Gastrocnemius medialis (tissue), 4 donors: ENCODE measurements at places on chromosomes 6 and 20.

DNA sequence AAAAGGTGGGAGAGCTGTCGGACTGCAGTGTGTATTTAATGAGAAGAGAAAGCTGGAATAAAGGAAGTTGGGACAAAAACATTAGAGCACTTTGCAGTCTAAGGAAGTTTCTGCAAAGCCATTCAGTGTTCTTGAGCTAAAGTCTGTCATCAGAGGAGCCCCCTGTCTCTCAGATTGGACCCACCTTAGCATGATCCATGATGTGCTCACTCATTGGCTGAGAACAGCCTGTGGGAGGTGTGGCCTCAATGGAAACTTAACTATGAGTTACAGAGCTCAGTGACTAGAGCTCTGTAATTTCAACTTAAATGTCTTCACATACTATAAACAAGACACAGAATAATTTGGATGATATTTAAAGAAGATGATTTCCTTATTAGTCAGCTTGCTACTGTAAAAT lies 437.0 kb downstream of the BTBD3 start:
- no peak overlapping the region for H3K4me3 ChIP-seq
- H3K27ac ChIP-seq: no peak overlapping the region
- no peaks in the 10 kb centered on the region for H3K27me3 ChIP-seq

GRCh38 chr20:52001999-52002666 lies 189.4 kb downstream of the ZFP64 start:
- no peak overlapping the region for H3K27ac ChIP-seq
- H3K36me3 ChIP-seq: no peaks in the 10 kb centered on the region
- H3K27me3 ChIP-seq: no peaks in the 10 kb centered on the region
- DNase-seq: no peak
- no peaks in the 10 kb centered on the region for H3K4me1 ChIP-seq
- no peak overlapping the region for H3K4me3 ChIP-seq

GRCh38 chr6:17900011-17900410 lies 87.4 kb downstream of the KIF13A start:
- no peak overlapping the region for H3K4me3 ChIP-seq
- no peaks in the 10 kb centered on the region for H3K27me3 ChIP-seq
- peaks cover 40% of the 10 kb centered on the region for H3K4me1 ChIP-seq

- H3K27me3 ChIP-seq: no peaks in the 10 kb centered on the region
- no peak overlapping the region for H3K4me3 ChIP-seq
- H3K27ac ChIP-seq: peak overlapping the region; percentile 77
- H3K4me1 ChIP-seq: peaks cover 30% of the 10 kb centered on the region
Measured at GRCh38 chr6:75376347-75377024, 91.9 kb upstream of the TMEM30A start.

- H3K27me3 ChIP-seq: no peaks in the 10 kb centered on the region
- DNase-seq: no peak
- H3K27ac ChIP-seq: no peak overlapping the region
- H3K36me3 ChIP-seq: no peaks in the 10 kb centered on the region
- no peak overlapping the region for H3K4me3 ChIP-seq
Measured at GRCh38 chr6:92469186-92469828, 950.1 kb downstream of the EPHA7 start.

GRCh38 chr6:3911130-3911529 lies 62.0 kb downstream of the FAM50B start:
- peak; percentile 11 for DNase-seq
- H3K36me3 ChIP-seq: no peaks in the 10 kb centered on the region
- H3K4me1 ChIP-seq: peaks cover 72% of the 10 kb centered on the region
- no peak overlapping the region for H3K4me3 ChIP-seq
- no peaks in the 10 kb centered on the region for H3K27me3 ChIP-seq

GRCh38 chr6:95923518-95923917 lies 92.3 kb upstream of the FUT9 start:
- no peaks in the 10 kb centered on the region for H3K27me3 ChIP-seq
- no peak for DNase-seq
- H3K27ac ChIP-seq: no peak overlapping the region
- no peak overlapping the region for H3K4me3 ChIP-seq
- H3K36me3 ChIP-seq: no peaks in the 10 kb centered on the region
- H3K4me1 ChIP-seq: no peaks in the 10 kb centered on the region

DNA sequence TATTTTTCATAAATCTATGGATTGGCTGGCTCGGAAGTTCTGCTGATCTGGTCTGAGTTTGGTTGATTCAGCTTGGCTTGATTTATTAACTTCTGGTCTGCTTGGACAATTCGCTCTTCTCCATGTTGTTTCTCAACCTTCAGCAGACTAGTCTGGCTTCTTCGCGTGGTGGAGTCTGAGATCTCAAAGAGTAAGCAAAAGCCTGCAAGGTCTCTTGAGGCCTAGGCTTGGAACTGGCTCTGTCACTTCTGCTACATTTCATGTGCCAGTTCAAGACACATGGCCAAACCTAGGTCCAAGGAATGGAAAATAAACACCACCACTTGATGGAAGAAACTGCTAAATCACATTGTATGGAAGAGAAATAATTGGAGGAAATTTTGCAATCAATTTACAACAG lies 115.1 kb upstream of the JAG1 start:
- H3K4me1 ChIP-seq: peaks cover 7% of the 10 kb centered on the region
- H3K36me3 ChIP-seq: no peaks in the 10 kb centered on the region
- no peak overlapping the region for H3K27ac ChIP-seq
- DNase-seq: peak; percentile 71
- H3K27me3 ChIP-seq: no peaks in the 10 kb centered on the region

DNA sequence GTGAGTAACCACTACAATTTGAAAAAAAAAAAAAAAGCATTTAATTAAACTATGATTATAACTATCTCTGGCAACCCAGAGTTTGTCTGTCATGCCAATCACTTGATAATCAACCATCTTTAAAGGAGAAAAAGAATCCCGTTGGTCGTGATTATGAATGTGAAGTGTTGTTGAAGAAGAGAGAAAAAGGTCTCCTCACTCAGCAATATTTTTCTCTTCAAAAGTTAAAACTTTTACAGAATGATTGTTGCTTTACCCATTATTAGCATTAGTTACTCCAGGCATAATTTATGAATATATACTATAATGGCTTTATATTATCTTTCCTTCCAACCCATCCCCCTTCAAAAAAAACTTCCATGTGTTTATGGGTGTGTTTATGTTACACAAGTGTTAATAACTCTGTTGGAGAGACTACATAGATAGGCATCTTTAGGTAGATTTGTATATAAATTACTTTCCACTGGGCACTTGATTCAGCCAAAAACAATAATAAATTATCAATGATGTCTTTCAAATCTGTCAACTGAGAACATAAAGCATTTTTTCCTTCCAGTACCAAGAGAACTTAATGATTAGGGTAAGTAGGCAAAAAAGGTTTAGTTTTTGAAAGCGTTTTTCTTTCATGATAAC lies 5.1 kb downstream of the BMP5 start:
- DNase-seq: no peak
- peak overlapping the region; percentile 52 for H3K27ac ChIP-seq
- H3K27me3 ChIP-seq: no peaks in the 10 kb centered on the region
- H3K4me1 ChIP-seq: no peaks in the 10 kb centered on the region
- no peak overlapping the region for H3K4me3 ChIP-seq
- no peaks in the 10 kb centered on the region for H3K36me3 ChIP-seq

DNA sequence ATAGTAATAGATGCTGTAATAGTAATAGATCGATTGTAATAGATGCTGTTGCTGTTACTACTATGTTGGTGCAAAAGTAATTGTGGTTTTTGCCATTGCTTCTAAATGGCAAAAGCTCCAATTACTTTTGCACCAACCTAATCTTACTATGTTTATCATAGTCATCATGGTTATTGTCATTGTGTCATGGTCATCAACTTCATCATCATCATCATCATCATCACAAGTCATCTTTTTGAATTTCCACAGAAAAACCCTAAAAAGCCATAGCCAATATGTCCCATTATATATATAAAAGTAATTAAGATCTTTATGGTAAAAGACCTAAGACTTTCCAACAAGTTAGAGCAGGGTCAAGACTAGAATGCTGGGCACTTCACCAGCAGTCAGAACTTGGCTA lies 435.1 kb upstream of the MARCKS start:
- no peaks in the 10 kb centered on the region for H3K36me3 ChIP-seq
- no peak overlapping the region for H3K4me3 ChIP-seq
- H3K27me3 ChIP-seq: no peaks in the 10 kb centered on the region
- no peak for DNase-seq

GRCh38 chr6:45681860-45682511 lies 304.3 kb upstream of the SUPT3H start:
- H3K4me1 ChIP-seq: no peaks in the 10 kb centered on the region
- H3K27me3 ChIP-seq: no peaks in the 10 kb centered on the region

DNA sequence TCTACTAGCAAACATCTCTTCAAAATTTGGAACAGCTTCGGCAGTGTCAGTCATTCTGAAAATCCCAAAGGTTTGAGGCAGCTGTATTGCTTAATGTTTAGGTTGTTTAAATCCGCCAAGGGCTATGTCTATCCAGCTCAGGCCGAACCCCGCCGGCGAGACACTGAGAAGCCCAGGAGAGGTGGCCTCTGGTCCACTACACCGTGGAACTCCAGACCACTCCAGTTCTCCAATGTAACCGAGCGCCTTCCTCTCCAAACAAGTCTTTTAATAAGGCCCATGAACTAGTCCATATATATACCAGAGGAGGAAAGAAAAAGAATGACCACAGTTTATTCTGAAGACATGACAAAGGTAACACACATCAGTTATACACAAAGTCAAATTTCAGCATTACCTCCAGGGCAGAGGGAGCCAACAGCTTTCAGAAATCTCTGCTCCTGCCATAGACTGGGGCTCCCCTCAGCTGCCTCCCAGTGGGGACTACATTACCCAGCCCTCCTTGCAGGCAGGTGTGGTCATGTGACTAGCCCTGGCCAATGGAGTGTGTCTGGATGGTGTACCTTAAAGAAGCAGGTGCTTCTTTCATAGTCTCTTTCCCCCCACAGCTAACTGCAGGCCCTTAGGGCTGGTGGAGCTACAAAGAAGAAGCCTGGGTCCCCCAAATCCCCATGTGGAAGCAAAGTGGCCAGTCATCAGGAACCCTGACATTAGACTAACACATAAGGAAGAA lies at the start of gene RAMACL:
TSS of gene RAMACL (minus strand) at position 255 of the 733 bp plus-strand sequence. CDS start at position 54, 201 bp downstream.
- no peaks in the 10 kb centered on the region for H3K27me3 ChIP-seq
- DNase-seq: peak; percentile 52
- no peaks in the 10 kb centered on the region for H3K36me3 ChIP-seq
- H3K4me3 ChIP-seq: no peak within 1 kb of the TSS
- no peak within 1 kb of the TSS for H3K27ac ChIP-seq

GRCh38 chr6:162404951-162405350 lies 322.6 kb downstream of the PRKN start:
- H3K27ac ChIP-seq: no peak overlapping the region
- H3K4me1 ChIP-seq: no peaks in the 10 kb centered on the region
- no peaks in the 10 kb centered on the region for H3K36me3 ChIP-seq
- no peaks in the 10 kb centered on the region for H3K27me3 ChIP-seq
- no peak overlapping the region for H3K4me3 ChIP-seq

DNA sequence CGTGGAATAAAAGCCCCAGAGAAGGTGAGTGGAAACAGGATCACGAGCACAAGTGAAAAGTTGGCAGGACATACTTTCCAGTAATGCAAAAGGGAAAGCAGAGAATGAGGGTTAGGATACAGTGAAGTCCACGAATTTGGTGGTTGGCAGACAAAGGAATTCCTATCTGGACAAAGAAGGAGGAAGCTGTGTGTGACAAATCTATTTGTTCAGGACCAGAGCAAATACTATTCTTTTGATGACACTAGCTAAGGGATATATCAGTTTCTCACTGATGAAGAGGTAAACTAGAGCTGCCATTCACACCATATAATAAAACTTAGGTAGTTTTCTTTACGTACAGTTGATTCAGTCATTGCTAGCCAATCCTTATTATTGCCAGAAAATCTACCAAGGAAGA lies 156.8 kb upstream of the GRIK2 start:
- no peak for DNase-seq
- H3K4me3 ChIP-seq: no peak overlapping the region
- no peak overlapping the region for H3K27ac ChIP-seq
- no peaks in the 10 kb centered on the region for H3K27me3 ChIP-seq
- H3K4me1 ChIP-seq: no peaks in the 10 kb centered on the region
- H3K36me3 ChIP-seq: no peaks in the 10 kb centered on the region

- H3K36me3 ChIP-seq: no peaks in the 10 kb centered on the region
- no peak overlapping the region for H3K27ac ChIP-seq
- no peaks in the 10 kb centered on the region for H3K27me3 ChIP-seq
- H3K4me1 ChIP-seq: no peaks in the 10 kb centered on the region
- no peak overlapping the region for H3K4me3 ChIP-seq
- no peak for DNase-seq
Measured at GRCh38 chr6:25171301-25171700, 107.9 kb upstream of the CARMIL1 start.

DNA sequence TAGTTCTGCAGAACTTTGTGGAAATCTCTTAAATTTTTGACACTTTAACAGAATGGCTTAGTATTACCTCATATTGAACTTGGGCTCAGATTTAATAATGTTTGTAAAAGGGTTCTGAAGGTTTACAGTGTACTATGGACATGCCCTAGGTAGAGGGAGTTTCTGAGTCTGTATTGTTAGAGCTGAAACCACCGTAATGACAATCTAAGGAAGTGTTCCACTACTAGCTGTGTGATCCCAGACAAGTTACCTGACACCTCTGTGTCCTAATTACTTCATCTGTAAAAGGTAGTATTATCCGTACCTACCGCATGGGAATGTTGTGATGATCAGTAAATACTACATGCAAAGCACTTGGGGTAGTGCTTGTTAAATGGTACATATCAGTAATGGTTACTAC lies 86.9 kb downstream of the RREB1 start:
- H3K4me1 ChIP-seq: peaks cover 31% of the 10 kb centered on the region
- DNase-seq: no peak
- H3K4me3 ChIP-seq: no peak overlapping the region
- no peak overlapping the region for H3K27ac ChIP-seq

DNA sequence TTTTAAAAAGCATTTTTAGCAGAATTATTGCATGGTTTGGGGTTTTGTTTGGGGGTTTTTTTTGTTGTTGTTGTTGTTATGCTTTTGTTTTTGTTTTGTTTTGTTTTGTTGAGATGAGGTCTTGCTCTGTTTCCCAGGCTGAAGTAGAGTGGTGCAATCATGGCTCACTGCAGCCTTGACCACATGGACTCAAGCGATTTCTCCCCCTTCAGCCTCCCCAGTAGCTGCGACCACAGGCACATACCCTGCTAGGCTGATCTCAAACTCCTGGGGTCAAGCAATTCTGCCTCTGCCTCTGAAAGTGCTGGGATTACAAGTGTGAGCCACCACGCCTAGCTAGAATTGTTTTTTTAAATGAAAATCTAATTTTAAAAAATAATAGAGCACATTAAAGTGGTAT lies 35.7 kb downstream of the UBR2 start:
- H3K4me1 ChIP-seq: no peaks in the 10 kb centered on the region
- H3K36me3 ChIP-seq: no peaks in the 10 kb centered on the region
- no peaks in the 10 kb centered on the region for H3K27me3 ChIP-seq
- H3K27ac ChIP-seq: no peak overlapping the region
- DNase-seq: no peak
